ENCODE measurements at places on chromosomes 7 and 10.

- DNase-seq: no peak
Measured at GRCh38 chr7:92790992-92791391, 45.4 kb downstream of the CDK6 start.

GRCh38 chr7:80785961-80786536 is 132.8 kb downstream of the SEMA3C start:
- no peak for DNase-seq

GRCh38 chr7:23026164-23026563 is 12.2 kb upstream of the HYCC1 start:
- DNase-seq: no peak

DNA sequence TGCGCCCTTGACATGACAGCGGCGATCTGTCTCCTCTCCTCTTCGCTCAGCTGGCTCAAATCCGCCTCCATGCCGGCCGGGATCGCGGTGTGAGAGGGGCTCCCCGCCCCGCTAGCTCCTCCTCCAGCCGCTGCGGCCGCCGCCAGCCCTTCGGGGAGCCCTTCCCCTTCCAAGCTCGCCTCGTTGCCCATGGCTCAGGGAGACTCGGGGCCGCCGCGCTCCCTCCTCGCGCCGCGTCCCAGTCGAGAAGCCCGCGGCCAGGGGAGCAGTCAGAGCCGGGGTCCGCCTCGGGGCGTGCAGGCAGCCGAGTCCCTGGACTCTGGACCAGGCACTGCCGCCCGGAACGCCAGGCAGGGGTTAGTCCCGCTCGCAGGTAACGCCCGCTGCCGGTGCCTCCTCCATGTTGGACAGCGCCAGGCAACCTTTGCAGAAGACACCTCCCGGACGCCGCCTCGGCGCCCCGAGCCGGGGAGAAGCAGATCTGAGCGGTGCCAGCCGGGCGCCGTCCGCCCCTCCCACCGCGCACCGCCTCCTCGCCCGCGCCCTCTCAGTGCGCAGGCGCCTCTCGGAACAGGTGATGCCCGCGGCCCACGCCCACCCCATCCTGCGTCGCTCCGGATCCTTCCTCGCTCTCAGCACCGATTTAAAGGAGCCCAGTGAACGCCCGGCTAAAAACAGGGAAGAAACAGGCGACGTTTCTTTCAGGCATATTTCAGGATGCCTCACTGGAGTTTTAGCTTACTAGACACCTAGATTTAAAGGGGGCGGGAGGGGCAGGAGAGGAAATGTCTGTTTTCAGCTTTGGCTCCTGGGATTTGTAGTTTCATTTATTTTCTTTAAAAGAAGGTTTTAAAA is at the start of gene PCLO:
PCLO (minus strand) TSS at position 483 of the 855 bp plus-strand sequence; CDS start at position 191, 292 bp downstream.
- peak; percentile 94 for DNase-seq

DNA sequence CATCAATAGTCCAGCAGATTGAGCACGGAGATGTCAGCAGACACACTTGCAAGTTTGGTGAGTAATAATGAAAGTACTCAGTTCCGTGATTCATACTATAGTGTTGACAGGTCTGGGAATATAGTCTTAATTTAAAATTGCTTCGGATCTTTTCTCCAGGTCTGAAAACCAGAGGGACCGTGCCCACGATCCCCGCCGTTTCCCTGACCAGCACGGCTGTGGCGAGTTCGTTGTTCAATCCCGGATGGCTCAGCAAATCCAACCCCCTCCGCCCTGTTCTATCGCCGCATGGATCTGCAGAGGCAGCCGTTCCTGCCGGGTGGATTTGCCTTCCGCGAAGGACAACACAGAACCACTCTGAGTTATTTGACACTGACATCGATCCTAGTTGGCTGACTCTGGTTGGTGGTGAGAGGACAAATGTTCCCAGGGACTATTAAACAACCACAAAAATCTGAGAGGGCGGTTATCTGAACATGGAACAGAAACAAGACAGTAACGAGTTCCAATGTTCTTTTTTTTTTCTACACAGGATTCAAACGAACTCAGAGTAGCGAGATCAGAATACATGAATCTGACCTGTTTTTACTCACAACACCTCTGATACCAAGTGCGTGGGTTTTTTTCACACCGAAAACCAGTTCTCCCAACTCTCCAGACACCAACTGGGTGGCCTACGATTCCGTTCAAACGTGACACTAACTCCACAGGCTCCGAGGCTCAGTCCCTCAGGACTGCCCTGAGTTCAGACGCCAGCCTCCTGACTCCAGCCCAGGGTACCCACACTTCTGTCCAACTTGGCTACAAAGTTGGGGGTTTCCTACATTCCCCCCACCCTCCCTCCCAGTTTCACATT is 52.7 kb downstream of the RBM17 start:
- no peak for DNase-seq

GRCh38 chr7:103941976-103942375 is 47.5 kb downstream of the RELN start:
- DNase-seq: no peak

DNA sequence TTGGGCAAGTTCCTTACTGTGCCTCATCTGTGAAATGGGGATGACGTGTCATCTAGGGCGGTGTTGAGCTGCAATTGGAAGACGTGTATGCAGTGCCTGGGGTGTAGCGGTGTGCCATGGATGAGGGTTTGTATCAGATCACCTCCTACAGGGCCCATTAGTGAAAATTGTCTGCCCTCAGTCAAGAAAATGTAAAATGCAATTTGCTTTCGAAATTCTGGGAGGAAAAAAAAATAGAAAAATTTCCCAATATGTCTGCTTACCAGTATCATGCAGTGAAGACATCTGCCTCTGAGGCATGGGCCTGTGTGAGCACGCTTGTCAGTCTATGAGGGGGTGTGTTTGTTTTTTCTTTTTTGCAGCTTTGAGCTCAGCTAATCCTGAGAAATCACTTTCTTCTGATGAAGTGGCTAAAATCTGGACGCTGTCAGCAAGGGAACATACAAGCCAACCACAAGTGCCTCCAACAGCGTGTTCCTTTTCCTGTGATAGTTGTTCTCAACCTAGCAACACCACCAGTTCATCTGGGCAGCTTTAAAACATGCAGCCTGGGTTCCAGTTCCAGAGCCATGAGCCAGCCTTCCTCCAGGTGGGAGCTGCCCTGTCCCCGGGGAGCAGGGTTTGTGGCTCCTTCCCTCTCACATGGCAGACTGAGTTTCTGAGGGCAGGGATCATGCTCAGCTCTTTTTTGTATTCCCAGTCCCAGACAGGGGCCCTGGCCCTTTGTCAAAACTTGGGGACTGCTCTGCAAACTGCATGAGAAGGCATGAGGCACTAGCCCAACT is 10.3 kb downstream of the FAM241B start:
- DNase-seq: no peak

DNA sequence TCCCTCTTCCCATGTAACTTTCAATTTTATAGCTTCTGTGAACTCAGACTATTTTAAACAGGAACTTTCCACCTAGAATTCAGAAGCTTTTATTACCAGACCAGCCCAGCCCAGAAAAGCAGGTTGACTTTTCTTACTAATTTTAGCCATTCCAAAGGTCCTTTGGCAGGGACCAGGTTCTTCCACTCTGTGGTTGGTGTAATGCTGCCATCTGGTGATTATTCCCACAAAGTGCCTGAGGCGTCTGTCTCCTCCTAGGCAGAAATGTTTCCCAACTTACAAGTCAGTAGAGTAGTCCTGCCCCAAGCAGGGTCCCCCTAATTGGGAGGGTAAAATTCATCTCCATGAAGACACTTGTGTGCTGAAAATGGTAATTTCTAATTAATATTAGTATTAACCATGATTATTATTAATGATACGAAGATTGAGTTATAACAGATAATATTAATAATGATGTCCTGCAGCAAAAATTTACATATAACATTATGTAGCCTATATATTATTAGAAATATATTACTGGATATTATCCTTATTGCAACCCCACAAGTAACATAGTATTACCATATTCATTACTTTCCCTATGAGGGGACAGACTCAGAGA is 53.0 kb upstream of the PPP1R17 start:
- no peak for DNase-seq

DNA sequence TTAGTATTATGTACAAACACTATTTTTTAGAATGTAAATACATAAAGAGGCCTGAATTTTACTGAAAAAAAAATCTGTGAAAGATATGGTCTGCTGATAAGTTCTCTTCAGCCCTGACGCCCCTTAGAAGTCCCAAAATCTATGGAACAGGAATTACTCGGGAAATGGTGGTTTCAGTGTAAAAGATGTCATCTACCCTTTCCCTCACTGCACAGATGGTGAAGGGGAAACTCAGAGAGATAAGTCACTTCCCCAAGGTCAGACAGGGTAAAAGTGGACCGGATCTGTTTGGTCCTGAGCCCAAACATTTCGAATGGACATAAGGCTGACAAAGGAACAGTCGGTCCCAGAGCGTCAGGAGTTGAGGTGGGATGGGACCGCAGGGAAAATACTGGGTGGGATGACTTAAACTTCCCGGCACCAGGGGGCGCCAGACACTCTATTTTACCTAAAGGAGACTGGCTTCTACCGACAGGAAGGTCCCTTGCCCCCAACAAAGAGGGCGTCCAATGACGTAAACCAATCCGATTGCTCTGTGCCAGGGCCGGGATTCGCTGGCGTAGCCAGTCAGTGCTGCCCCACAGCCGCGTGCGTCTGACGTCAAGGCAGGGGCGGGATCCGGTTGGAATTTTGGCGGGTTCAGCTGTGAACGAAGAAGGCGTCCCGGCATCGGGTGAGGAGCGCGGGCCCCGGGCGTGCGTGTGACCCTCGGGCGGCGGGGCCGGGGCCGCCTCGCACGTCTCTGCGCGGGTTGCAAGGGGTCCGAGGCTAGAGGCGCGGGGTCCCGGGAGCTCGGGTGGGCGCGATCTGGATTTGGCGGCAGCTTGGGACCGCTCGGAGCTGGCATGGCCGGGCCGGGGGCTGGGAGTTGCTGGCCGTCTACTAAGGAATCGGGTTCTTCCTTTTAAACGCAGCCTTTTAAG is at the start of gene MCM10:
MCM10 (plus strand) TSS at position 625 of the 923 bp plus-strand sequence. CDS start 2,645 bp downstream, outside the sequence.
- DNase-seq: peak; percentile 87

DNA sequence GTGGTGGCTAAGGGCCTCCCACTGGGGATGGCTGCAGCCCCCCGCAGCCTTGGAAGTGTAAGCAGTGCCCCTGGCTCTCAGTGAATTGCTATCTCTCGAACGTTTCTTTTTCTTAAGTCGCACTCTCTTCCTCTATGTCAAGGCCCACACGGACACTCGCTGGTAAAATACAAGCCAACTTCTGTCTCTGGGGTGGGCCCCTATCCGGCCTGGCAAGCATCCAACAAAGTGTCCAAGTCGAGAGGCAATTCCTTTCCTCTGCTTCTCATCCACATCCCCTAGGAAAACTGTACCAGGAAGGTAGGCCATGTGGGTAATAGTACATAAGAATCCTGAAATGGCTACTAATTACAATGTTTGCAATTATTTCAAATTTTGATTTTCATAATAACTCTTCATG is 194.9 kb upstream of the MGMT start:
- DNase-seq: no peak

- no peak for DNase-seq
Measured at GRCh38 chr10:74335501-74335900, 184.5 kb downstream of the ADK start.

DNA sequence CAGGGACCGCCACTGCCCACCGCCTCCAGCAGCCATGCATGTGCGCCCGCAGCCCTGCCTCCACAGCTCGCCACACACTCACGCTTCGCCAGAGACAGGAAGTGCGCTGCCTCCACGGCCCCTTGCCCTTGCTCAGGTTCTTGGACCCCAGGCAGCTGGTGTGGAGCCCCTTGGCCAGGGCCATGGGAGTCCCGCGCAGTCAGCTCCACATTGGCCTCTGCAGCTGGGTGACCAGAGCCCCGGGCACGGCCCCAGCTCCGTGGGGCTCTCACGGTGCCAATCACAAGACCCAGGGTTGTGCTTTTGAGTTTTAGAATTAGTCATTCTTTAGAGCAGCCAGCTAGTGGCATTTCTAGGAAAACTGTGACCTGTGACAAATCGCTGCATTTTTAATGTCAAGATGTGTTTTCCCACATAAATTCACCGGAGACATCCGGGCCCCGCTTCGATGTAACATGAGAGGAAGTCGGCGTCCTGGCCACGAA is 4.3 kb upstream of the UTF1 start:
- DNase-seq: no peak

GRCh38 chr7:85104432-85105205 is 82.2 kb downstream of the SEMA3D start:
- no peak for DNase-seq

DNA sequence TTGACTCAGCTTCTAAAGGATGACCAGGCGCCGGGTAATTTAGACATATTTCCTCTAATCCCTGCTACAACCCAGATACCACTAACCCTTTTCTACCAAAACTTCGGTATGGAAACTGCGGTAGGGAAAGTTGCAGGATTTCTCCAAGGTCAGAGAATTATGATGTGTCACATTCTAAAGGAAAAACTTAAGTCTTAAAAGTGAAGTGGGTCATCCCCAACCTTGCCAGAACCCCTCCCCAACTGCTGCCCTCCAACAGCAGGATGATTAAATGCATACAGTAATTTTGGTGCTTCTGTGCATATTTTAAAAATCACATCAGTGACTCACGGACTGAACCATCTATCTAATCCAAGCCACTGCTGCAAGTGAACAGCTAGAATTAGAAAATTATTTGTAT is 52.7 kb downstream of the GRB10 start:
- no peak for DNase-seq

DNA sequence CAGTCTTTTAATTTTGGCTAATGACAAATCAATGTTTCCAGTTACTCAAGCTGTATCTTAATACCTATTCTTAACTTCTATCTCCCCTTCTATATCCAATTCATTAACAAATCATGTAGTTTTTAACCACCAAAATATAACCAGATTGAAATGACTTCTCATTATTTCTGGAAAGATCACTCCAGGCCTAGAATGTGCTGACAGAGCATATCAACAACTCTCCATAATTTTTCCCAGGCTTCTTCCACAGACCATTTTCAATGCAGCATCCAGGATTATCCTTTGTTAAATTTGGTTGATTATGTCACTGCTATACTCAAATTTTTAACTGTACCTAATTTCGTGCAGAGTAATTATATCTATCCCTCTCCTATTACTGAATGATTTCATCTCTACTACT is 704.1 kb downstream of the PCDH15 start:
- DNase-seq: no peak

- no peak for DNase-seq
Measured at GRCh38 chr7:92282930-92283329, 37.2 kb downstream of the ANKIB1 start.

- no peak for DNase-seq
Measured at GRCh38 chr7:158560386-158560785, 27.2 kb downstream of the PTPRN2 start.

DNA sequence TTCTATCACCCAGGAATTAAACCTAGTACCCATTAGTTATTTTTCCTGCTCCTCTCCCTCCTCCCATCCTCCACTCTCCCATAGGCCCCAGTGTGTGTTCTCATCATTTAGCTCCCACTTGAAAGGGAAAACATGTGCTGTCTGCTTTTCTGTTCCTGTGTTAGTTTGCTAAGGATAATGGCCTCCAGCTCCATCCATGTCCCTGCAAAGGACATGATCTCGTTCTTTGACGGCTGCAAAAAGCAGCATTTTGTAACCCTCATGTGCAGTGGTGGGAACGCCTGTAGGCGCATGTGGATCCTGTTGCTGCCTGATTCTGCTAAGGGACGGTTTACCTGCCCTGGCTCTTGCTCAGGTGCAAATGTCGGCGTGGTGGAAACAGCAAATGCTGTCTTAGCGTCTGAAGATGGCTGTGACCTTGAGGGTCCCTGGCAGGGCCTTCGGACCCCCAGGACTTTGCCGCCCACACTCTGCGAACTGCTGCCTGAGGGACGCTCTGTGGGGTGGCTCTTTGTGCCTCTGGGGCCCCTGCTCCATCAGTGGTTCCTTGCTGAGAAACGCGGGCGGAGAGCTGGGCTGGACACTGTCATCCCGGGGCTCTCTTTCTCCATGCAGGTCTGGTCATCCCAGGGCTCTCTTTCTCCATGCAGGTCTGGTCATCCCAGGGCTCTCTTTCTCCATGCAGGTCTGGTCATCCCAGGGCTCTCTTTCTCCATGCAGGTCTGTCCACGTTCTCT is 5.6 kb upstream of the MTG1 start:
- no peak for DNase-seq

Measured in NCI-H1930 (cell line).